ENCODE measurements at places on chromosomes 2 and 18.

DNA sequence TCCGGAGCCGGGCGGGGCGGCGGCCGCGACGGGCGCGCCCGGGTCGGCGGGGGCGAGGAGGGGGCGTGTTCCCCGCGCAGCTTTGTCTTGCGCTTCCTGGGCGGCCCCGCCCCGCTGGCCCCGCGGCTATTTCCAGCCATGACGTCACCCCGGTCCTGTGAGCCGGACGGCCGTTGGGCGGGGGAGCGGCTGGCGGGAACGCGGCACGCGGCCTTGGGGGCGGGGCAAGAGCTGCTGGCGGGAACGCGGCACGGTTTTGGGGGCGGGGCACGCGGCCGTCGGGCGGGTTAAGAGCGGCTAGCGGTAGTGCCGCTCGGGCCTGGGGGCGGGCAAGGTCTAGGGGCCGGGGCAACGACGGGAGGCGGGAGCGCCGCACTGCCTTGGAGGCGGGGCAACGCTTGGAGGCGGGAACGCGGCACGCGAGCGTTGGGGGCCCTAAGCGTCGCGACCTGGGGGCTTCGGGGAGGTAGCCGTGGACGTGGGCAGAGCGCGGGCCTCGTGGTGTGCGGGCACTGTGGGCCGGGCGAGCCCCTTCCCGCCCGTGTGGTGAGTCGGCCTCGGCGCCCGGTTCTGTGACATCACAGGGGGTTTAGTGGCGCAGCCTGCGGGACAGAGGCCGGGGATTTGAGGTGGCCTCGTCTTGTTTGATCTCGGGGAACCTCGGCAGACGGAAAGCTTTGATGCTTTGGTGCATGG lies 704 bp downstream of the KLF11 start:
- DNase-seq, result peak; percentile 95

GRCh38 chr2:191866675-191867506 lies 20.0 kb upstream of the CAVIN2 start:
- peak; percentile 86 for DNase-seq

GRCh38 chr2:25566694-25567093 lies 106.7 kb downstream of the DTNB start:
- no peak for DNase-seq

GRCh38 chr2:16622399-16622968 lies 43.1 kb downstream of the CYRIA start:
- DNase-seq, result no peak

DNA sequence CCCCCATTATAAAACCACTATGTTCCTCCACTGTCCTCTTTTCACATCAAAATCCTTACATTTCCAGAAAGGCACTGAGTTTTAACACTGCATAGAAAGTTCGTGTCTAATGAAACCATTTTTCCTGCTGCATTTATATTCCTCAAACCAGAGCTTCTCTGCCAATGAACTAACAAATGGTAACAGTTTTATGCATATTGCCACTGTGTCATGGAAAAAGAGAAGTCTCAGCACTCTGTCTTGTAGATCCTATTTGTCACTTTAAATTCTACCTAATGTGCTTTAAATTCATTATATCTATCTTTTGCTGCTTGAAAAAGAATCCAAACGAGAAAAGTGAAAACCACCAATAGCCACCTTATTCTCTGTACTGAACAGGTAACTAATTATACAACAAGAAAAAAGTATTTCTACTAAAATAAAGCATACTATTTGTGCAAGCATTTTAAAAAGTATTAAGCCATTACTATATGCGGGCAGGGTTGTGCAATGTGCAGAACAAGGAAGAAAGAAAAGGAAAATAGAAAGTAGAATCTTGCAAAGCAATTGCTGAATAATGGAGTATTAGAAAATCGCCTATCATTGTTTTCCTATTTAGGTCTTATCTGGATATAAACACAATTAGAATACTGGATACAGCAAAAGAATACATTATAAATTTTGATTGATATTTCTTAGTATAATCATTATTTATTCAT lies 328.9 kb downstream of the ZEB2 start:
- DNase-seq, result no peak

- peak; percentile 64 for DNase-seq
Observed at GRCh38 chr2:230751062-230751461, 38.4 kb downstream of the CAB39 start.

DNA sequence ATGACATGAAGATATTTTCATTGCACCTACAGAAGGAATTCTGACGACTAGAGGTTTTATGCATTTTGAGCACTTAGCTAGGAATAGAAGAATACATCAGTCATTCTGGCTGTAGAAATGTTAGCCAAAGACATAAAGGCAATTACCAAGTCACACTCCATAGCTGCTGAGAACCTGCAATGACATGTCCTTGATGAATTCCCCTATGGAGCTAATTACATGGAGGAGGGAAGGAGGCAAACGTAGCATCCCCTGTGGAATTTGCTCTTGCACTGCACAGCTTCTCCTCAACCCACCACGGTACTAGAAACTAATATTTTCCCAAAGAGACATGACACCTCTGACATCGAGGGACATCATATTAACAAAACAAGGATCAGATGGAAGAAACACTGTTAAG lies 174.0 kb upstream of the SESTD1 start:
- DNase-seq, result no peak

DNA sequence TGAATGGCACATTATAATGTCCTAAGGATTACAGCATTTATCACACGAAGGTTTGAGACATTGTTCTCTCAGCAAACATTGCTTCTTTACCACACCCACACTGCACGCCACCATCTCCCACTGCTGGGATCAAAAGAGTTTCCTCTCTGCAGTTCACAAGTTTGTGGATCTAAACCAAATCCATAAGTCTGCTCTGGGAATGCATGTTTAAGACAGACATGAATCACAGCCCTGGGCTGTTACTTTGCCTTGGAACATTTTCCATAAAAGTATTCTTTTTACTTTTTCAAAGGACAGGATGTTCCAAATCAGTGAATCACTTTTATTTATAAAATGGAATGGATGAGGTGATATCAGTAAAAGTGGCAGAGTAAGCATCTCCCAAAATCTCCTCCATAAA lies 36.1 kb downstream of the STPG4 start:
- peak; percentile 70 for DNase-seq

DNA sequence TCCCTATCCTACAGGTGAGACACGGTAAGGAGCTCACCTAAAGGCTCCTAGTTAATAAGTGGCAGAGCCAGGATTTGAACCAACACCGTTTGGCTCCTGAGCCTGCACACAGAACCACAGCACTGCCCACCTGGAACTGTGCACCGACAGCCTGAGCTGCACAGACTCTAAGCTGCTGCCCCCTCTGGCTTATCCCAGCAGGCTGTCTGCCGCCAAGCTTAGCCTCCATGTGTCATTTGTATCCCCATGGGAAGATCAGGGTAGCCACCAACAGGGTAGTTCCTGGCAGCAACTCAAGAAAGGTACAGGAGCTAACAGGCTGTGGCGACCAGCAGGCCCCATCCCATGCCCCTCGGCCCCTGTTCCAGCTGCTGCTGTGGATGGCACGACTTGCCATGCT lies 135.7 kb downstream of the LRRC30 start:
- no peak for DNase-seq

DNA sequence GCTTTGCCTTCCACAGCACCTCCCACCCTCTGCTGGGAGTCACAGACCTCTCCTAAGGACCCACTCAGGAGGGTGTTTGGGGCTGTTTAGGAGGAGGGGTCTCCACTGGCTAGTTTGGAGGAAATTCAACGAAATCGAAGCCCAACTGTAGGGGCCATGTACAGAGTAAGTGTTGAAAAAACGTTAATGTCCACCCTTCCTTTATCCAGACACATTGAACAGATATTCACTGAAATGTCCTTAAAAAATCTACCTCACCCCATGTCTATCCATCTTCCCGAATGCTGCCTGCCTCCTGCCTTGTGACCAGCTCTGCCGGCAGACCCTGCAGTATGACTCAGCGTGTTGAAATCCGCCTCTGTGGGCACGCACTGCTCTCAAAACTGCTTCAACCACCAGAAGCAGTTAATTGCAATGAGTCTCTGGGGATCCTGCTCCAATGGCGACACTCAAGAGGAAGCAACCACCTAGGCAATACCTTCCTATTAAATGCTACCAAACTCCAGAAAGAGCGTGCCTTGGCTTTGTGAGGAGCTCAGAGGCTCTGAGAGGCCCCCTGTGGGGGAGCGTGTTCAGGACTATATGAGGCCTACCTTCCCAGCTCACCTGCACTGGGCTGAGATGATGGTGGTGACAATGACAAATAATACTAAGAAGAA lies 61.4 kb upstream of the RTN4 start:
- DNase-seq, result peak; percentile 86

GRCh38 chr2:171530378-171530777 lies 8.1 kb downstream of the CYBRD1 start:
- no peak for DNase-seq

- no peak for DNase-seq
Observed at GRCh38 chr2:506451-506850, 170.8 kb downstream of the TMEM18 start.

DNA sequence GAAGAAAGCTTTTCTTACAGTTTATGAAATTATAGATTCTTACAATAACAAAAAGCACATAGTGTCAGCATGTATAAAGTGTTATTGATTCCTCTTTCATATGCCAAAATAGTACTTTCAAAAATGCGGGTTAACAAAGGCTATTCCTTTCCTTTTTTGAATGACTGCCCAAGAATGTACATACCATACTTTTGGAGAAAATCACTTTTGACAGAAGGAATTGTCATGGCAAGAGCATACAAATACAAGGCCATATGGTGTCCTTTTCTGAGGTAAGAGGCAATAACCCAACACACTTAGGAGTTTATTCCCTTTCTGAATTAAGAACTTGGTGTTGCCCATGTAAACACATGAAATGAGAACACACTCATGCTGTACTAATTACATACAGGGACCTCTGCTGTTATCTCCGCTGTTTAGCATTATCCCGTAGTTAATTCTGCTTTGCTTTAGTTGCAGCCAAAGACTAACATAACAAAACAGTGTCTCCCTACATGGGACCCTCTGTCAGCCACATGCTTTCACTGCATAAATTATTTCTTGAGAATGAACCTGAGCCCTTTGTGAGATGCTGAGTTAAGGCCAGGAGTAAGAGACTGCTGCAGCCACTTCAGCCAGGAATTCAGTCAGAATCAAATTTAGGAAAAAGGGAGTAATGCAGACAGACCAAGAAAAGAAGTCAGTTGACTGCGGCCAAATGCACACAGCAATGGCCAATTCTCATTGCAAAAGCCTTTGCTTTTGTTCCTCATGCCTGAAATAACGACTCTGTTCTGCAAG lies 67.0 kb downstream of the CDH2 start:
- no peak for DNase-seq

GRCh38 chr2:143176606-143177005 lies 47.4 kb downstream of the ARHGAP15 start:
- no peak for DNase-seq

DNA sequence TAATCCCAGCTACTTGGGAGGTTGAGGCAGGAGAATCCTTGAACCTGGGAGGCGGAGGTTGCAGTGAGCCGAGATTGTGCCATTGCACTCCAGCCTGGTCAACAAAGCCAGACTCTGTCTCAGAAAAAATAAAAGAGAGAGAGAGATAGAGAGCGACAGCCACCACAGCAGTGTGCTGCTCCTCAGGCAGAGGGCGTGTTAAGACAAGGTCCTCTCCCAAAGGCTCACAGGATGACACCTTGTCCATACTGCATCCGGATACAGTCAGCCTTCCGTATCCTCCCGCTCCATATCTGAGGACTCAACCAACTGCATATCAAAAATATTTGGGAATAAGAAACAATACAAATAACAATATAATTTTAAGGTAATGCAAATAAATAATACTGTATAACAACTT lies 20.1 kb downstream of the ARL4C start:
- DNase-seq, result no peak

DNA sequence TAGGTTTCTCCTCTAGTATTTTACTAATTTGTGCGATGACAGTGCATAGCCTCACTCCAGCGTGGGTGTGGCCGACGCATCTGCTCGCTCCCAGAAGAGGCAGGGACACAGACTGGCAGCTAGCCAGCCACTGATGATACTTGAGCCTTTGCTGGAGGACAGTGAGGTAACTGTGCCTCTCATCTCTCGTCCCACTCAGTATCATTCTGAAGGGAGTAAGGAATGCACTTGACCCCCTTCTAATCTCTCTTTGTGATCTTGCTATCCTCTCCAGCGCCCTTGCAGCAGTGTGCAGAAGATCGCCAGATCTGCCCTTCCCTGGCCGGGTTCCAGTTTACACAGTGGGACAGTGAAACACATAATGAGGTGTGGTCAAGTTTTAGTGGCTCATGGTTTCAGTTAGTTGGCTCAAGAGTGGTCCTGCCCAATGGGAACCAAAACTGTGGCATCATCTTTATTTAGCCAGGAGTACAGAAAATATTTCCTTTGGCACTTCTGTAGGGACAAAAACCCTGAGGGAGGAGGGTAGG lies 17.5 kb downstream of the NCAPH start:
- peak; percentile 66 for DNase-seq

DNA sequence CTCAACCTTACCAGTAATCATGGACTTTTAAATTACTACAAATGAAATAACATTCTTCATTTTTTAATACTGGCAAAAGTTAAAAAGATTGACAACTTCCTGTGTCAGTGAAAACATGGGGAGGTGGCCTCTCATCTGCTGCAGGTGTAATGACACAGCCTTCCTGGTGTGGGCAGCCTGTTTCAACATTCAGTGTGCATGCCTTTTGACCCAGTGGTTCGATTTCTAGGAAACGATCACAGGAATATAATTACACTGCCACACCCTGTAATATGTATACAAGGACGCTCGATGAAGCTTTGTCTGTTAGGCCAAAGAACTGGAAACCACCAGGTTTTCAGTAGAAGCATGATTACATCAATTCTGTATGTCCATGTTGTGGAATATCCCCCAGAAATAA lies 68.7 kb downstream of the MTHFD2 start:
- no peak for DNase-seq

- DNase-seq, result no peak
Observed at GRCh38 chr2:168685600-168686451, 116.6 kb upstream of the NOSTRIN start.

DNA sequence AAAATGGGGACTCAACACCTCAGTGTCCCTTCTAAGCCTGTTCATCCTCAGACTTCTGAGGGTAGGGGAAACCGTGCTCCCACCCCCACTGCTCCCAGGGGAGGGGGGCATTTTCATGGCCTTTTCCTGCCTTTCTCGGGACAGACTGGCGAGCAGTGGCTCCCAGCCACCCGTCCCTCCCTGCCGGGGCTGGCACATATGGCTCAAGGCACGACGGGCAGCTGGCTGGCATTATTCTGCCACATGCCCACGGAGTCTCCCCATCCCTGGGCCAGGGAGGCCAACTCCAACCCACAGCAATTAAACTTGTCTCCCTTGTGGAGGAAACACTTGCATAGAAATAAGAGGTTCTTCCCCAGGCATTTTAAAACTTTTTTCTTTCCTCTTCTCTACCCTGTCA lies 148.5 kb upstream of the CBLN2 start:
- no peak for DNase-seq

- no peak for DNase-seq
Observed at GRCh38 chr2:68366083-68366560, 1.0 kb downstream of the PLEK start.

- no peak for DNase-seq
Observed at GRCh38 chr2:105103481-105103880, 65.6 kb downstream of the MRPS9 start.
